ENCODE measurements at places on chromosomes 13 and 19.
A peak's percentile ranks its signal among the peaks of the same experiment; 100 is the strongest.

GRCh38 chr13:77113496-77113895 is 86.5 kb upstream of the FBXL3 start:
- DNase-seq, result no peak

DNA sequence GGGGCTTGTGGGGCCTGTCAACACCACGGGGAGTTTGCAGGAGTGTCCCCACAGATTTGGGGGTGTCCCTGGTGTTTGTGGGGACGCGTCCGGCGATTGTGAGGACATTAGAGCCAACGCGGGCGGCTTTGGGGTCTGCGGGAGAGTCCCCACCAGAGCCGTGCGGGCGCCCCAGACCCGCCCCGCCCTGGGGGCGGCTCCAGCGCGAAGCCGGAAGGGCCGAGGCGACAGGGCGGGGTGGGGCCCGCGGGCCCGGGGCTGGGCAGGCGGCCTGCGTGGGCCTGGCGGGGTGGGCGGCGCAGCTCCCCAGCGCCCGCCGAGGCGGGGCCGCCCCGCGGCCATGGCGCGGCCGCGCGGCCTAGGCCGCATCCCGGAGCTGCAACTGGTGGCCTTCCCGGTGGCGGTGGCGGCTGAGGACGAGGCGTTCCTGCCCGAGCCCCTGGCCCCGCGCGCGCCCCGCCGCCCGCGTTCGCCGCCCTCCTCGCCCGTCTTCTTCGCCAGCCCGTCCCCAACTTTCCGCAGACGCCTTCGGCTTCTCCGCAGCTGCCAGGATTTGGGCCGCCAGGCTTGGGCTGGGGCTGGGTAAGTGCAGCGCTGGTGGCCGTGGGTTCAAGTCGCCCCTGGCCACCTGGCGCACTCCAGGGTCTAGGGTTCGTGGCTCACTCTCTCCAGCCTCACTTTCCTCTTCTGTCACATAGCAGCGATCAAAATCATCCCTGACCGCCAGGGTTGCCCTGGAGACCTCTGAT is 10.3 kb downstream of the PDE4A start:
- peak; percentile 68 for DNase-seq

DNA sequence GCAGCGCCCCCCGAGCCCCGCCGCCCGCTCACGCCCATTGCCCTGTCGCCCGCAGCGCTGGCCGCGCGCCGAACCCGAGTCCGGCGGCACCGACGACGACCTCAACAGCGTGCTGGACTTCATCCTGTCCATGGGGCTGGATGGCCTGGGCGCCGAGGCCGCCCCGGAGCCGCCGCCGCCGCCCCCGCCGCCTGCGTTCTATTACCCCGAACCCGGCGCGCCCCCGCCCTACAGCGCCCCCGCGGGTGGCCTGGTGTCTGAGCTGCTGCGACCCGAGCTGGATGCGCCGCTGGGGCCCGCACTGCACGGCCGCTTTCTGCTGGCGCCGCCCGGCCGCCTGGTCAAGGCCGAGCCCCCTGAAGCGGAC is 518 bp downstream of the KLF2 start:
- peak; percentile 62 for DNase-seq

DNA sequence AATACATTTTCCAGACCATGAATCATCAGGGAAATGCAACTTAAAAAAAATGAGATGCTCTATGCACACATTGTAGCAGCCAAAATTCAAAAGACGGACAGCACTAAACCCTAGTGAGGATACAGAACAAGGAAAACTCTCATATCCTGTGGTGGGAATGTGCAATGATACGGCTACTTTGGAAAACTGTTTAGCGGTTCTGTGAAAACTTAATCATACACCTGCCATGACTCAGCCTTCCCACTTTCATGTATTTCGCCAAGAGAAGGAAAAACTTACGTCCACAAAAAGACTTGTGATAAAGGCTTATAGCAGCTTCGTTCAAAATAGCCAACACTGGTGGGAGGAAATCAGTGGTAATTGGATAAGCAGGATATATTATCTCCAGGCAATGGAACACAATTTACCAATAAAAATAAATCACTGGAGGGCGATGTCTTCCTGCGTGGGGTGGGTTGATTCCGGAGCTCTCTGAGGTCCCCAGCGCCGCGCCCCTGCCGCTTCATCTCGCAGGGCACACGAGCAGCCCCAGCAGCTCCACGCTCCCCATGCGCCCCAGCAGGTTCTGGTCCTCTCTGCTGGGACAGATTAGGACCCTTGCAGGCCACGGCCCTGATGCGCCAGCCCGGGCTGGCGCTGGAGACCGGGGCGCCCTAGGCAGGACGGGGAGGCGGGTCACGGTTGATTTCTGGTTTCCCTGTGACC is 97.2 kb upstream of the ARHGEF7 start:
- no peak for DNase-seq

DNA sequence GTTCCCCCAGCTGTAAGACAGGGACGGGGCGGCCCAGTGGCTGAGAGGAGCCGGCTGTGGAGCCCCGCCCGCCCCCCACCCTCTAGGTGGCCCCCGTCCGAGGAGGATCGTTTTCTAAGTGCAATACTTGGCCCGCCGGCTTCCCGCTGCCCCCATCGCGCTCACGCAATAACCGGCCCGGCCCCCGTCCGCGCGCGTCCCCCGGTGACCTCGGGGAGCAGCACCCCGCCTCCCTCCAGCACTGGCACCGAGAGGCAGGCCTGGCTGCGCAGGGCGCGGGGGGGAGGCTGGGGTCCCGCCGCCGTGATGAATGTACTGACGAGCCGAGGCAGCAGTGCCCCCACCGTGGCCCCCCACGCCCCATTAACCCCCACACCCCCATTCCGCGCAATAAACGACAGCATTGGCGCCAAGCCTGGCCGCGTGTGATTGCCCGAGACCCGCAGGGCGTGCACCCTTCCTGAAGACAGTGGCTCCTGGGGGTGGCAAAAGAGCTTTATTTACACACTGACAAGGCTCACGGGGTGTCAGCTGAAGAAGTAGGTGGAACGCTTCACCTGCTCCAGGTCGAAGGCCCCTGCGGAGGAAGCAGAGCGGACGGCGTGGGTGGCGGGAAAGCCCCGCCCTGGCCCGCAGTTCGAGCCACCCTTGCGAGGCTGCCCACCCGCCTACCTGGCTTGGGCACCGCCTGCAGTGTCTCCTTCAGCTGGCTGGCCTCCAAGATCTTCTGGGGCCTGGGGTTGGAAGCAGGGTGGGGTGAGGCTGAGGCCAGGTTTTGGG is 16.4 kb downstream of the POLRMT start:
- no peak for DNase-seq

DNA sequence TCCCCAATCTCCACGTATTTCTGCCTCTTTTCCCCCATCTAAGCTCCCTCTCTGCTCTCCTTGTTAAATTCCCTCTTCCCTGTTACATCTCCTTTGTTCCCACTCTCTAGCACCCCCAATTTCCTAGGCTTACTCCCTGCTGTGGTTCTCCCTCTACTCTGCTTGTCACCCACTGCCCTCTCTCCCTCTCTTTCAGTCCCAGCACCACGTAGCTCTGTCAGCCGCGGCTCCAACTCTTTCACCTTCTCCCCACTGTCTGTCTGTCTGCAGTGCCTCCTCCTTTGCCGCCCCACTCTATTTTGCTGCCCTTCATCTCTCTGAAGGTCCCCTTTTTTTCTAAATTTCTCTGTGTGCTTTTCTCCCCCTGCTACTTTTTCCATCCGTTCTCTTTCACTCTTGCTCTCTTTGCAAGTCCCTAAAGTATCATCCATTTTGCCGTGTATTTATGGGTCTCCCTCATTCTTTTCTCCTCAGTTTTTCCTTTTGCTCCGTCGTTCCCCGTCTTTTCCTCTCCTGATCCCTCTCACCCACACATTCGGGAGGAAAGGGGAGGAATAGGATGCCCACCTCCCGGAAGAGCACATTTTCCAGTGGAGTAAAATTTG is 937 bp downstream of the ZNF841 start:
- DNase-seq, result no peak

- no peak for DNase-seq
Observed at GRCh38 chr13:38871275-38871674, 119.4 kb downstream of the STOML3 start.

GRCh38 chr13:51761643-51762350 is 42.2 kb downstream of the DHRS12 start:
- DNase-seq, result no peak

GRCh38 chr19:5977222-5977784 is 637 bp downstream of the RANBP3 start:
- DNase-seq, result no peak

GRCh38 chr13:77533875-77534788 is 1.4 kb upstream of the SCEL start:
- DNase-seq, result no peak

DNA sequence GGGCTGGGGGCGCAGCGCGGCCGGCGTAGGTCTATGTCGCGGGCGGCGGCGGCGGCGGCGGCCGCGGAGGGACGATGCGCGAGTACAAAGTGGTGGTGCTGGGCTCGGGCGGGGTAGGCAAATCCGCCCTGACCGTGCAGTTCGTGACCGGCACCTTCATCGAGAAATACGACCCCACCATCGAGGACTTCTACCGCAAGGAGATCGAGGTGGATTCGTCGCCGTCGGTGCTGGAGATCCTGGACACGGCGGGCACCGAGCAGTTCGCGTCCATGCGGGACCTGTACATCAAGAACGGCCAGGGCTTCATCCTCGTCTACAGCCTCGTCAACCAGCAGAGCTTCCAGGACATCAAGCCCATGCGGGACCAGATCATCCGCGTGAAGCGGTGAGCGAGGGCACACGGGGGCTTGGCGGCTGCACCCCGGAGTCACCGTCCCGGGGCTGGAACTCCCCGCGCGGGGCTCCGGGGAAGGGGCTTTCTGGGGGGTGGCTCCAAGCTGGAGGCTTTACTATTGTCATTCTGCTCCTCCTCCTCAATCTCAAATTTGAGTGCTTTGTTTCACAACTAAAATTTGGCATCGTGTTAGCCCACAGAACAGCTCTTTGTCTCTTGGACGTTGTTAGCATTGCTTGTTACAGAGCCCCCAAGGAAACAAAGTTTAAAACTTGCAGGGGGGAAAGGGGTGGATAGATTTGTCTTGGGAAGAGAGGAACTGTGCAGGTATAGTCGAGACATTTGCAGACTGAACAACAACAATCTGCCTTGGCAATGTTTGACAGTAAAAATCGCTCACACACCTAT is 630 bp downstream of the RAP2A start:
- no peak for DNase-seq

- no peak for DNase-seq
Observed at GRCh38 chr19:15398501-15399233, 19.1 kb upstream of the AKAP8 start.

GRCh38 chr19:18850471-18851375 is 19.0 kb downstream of the UPF1 start:
- DNase-seq, result no peak

DNA sequence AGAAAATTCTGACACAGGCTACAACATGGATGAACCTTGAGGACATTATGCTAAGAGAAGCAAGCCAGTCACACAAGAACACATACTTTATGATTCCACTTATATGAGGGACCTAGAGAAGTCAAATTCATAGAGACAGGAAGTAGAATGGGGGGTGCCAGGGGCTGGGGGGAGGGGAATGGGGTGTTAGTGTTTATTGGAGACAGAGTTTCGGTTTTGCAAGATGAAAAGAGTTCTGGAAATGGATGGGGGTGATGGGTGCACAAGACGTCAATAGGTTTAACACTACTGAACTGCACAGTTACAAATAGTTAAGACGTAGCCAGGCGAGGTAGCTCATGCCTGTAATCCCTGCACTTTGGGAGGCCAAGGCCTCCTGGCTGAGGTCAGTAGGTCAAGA is 3.5 kb upstream of the ZNF787 start:
- DNase-seq, result no peak

DNA sequence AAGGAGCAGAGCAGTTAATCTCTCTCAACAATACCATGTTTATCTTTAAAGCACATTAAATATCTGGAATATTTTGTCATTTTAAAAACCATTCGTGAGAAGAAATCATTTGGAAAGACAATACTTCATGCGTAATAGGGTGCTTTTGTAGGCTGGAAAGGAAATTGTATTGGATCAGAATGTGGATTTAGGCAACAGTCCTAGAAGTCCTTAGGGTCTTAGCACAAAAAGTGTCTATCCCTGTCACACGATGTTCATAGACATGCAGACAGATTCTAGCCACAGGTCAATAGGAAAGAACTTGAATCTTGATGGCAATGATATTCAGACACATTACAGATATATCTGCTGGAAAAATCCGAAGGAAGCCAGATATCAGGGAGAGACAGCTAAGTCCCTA is 156.0 kb downstream of the KCTD12 start:
- DNase-seq, result no peak

DNA sequence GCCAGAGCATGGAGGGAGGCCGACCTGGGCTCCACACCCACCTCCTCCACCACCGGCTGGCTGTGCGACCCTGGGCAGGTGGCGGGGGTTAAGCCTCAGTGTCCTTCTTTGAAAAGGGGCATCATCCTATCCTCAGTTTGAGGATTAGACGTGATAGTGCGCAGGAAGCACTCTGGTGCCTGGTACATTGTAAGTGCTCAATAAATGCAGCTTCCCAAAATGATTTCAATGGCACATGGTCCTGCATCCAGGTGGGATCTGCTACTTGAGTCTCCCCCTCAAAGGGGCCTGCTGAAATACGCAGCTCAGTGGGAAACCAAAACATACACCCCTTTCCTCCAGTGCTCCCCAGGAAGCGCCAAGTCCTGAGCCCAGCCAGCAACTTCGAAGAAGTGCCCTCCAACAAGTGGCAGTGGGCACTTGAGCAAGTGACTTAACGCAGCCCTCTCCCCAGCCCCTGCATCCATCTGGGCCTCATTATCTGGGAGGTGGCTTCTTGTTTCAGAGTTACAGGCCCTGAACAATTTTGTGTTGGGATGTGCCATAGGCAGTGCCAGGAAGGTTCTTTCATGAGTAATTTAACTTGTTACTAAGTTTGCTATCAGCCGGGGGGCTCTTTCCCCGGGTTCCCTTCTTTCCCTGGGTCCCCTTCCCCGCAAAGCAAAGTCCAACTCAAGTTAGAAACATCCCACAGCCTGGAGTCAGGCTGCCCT is 17.9 kb downstream of the ACTN4 start:
- DNase-seq, result no peak

DNA sequence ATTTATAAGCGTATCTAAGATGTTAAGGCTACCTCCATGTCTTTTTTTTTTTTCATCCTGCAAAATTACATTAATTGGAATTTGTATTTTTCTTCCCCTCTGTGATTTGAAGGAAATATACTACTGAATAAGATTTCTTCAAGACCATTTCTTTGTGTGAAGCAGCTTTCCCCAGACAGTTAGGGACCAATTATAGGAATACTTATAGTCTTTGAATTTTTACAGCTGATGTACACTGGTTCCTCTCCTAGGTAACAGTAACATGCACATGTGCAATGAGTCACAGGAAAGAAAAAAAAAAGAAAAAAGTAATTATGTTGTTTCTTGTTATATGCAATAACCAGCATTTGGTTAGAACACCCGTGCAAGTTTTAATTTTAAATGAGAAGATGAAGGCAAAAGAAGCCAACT is 82.0 kb downstream of the PCDH9 start:
- DNase-seq, result no peak

GRCh38 chr13:40074338-40074737 is 418.9 kb downstream of the COG6 start:
- no peak for DNase-seq

GRCh38 chr19:13212759-13213330 is 62.6 kb downstream of the IER2 start:
- DNase-seq, result peak; percentile 84
